NCI-H2029 treated with DMSO at 0.1 percent for 48 hours (cell line): ENCODE measurements at places on chromosomes 4 and X.

- no peak for DNase-seq
Measured at GRCh38 chrX:153689654-153690465, 2.1 kb downstream of the SLC6A8 start.

DNA sequence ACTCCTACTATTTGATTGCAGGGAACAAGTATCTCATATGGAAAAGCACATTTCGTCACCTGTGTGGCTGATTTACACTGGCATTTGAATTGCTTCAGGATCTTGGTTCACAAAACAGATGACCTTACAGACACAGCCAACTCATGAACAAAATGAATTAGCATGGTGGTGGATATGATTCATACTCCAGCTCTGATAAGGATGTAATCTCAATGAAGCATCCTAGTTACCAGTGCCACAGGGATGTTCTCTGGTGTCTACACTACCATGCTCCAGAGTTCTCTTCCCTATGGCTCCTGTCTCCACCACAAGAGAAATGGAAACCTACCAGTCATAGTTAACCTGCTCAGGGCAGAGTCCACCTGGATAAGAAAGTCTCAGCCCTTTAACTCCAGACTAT, 40.7 kb downstream of the TEC start:
- no peak for DNase-seq

DNA sequence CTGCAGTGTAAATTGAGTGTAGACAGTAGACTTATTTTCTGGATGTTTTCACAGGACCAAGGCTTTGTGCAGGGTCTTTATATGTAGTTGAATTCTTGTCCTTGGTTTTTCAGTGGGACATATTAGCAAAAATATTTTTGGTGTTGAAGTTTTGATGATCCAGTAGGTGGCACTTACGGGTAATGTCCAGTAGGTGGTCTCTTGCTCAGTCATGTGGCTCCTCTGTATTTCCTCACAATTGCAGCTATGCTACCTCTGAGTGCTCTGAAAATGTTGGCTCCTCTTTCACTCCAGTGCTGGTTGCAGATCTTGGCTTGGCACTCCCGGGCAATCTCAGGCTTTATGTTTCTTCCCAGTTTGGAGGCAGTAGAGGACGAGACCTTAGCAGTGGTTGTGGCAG, 419.8 kb upstream of the AMOT start:
- DNase-seq, result no peak

- DNase-seq, result no peak
Measured at GRCh38 chr4:102819588-102820365, 7.6 kb downstream of the UBE2D3 start.

- DNase-seq, result no peak
Measured at GRCh38 chr4:109233570-109233969, 68.9 kb downstream of the COL25A1 start.

DNA sequence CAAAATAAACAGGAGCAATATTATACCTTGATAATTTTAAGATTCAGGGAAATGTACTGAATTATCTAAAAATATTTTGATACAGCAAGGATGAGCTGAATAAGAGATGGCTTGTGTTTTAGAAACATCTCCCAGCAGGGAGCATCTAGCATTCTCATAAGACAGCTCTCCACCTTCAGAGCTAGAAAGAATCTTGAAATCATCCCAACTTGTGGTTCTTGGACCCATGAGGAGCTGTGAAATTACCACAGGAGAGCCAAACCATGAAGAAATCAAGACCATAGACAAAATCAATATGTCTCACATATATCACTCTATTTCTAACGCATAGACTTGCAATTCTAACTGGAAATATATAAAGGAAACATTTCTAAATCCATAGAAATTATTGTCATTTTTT, 210.6 kb upstream of the DKK2 start:
- no peak for DNase-seq

GRCh38 chrX:49191574-49192011, 5.4 kb upstream of the PRICKLE3 start:
- DNase-seq, result no peak

DNA sequence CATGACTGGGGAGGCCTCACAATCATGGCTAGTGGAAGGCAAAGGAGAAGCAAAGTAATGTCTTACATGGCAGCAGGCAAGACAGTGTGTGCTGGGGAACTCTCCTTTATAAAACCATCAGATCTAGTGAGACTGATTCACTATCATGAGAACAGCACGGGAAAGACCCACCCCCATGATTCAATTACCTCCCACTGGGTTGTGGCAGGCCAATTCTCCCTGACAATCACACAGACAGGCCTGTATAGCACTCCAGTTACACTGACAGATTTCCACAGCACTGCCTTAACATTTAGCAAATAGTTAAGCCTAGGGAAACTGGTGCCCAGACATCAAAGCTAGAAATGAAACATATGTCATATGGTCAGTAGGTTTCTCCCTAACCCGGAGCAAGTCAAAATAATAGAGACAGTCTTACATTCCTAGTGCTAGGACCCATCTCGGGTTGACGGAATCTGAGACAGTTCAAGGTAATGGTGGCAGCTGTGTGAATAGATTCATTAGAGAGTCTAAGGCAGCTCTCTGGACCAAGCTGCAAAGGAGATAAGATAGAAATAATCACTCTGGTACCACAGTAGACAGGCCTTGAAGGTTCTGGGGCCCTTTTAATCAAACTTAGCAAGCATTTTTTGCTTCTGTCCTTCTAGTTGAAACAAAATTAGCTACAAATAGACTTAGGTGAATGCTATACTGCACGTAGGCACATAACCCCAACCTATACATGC, 9.4 kb upstream of the HERC5 start:
- DNase-seq, result no peak

GRCh38 chr4:34039766-34040165, 2204.5 kb downstream of the ARAP2 start:
- no peak for DNase-seq

GRCh38 chrX:10526451-10526850, 93.9 kb downstream of the MID1 start:
- DNase-seq, result no peak

GRCh38 chr4:150591904-150592303, 10.0 kb downstream of the MAB21L2 start:
- no peak for DNase-seq

DNA sequence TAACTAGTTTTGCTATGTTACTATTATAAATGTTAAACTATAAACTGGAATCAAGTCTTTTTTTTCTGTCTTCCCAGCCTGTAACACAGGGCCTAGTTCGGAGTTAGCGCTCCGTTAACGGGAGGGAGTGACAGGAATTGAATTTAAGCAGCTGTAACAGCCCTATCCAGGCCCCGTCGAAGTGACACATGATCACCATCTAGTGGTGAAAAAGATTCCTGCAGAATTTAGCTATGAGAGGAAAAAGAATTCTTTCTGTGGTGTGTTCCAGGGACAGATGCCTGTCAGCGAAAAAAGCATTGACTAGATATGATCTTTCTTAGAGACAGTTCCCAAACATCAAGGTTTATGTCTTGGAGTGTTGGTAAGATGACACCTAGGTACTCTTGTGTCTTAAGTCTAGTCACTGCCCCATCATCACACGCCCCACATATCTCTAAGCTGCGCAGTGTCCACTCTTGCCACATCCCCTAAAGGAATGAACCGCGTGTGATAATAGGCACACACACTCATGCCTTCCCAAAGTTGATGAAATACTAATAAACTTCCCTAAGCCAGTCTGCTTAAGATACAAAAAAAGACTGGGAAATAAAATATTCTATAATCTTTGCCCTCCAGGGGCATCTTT, 2.1 kb downstream of the GAB3 start:
- no peak for DNase-seq

GRCh38 chrX:155262970-155263754, 1.1 kb downstream of the RAB39B start:
- DNase-seq, result no peak

GRCh38 chr4:98604723-98605122, 53.7 kb downstream of the TSPAN5 start:
- DNase-seq, result no peak

DNA sequence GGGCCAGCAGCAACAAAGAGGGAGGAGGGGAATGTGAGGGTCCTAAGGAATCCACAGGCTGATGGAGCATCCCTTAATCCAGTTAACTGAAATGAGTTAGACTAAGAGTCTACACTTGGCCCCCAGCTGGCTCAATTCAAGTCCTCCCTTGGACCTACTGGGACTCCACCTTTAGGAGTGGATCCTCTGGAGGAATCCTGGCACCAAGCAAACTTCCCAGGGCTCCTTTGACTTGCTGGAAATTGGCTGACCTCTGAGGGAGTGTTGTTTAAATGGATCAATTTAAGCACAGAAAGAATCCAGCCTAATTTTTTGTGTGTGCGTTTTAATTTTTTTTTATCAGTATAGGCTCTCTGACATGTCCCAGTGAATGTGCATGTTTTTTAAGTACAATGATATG, 114.7 kb downstream of the SHROOM3 start:
- no peak for DNase-seq

GRCh38 chr4:112201915-112202505, 29.6 kb upstream of the AP1AR start:
- no peak for DNase-seq

GRCh38 chrX:42276982-42277690, 353.8 kb upstream of the CASK start:
- no peak for DNase-seq

DNA sequence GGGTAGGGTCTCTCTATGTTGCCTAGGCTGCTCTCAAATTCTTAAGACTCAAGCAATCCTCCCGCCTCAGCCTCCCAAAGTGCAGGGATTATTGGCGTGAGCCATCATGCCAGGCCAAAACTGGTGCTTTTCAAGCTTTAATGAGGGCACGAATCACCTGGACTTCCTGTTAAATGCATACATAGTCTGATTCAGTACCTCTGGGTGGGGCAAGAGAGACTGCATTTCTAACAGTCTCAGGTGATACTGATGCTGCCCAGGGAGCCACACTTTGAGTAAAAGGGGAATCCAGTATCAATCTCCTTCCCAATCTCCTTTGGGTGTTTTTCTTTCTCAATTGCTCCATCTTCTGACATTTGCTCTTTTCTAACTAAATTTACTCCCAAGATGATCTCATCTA, 96.5 kb downstream of the SH3RF1 start:
- DNase-seq, result no peak

DNA sequence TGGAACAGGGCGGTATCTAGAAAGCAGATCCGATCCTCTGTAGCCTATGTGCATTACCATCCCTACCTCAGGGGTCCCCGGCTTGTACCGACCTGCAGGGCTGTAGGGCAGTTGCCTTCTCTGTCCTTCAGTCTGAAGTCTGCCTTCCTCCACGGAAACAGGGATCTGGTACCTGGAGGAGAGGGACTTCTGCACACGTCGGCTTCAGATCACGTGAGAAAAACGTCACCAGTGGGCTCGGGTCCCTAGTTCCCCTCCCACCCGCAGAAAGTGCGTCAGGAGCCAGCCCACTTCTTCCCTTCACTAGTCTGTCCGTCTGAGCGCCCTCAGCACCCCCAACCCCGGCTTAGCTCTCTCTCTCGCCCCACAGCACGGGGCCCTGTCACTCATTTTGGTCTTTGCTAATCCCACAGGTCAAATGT, at the start of gene TCEAL5:
TCEAL5 (minus strand) TSS at position 170 of the 422 bp plus-strand sequence. CDS start 2,187 bp downstream, outside the sequence.
- DNase-seq, result no peak

- DNase-seq, result no peak
Measured at GRCh38 chrX:153769865-153770600, 6.0 kb downstream of the PLXNB3 start.

DNA sequence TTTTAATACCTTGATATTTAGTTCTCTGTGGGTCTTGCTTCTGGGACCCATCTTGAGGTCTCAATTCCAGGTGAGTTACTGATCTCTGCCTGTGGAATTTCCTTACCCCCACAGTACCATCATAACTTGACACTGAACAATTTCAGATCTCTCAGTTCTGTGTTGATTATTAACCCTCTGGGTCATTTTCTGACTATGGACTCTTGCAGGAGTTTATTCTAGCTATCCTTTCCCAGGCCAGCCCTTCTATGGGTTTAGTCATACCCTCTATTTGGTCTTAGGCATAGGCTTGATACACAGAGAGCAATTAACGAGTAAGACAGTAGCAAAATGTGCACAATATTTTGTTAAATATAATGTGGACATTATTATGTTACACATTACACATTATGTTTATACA, 3.7 kb upstream of the SPARCL1 start:
- no peak for DNase-seq

- DNase-seq, result no peak
Measured at GRCh38 chrX:9562851-9563250, 98.0 kb downstream of the TBL1X start.

DNA sequence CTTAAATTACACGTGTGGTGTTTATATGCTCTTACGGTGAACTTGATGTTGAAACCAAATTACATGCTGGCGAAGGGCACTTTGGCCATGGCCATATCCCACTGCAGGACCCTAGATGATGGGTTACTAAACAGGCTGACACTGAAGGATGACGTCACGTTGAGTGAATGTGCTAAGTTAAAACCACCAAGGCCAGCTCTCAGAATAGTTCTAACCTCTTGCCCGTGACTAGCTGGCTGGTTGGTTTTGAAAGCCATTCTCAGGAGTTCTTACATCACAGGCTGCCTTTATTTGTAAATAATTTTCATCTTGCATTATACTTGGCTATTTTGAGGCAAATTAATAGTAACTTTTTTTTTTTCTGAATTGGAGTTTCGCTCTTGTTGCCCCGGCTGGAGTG, 41.3 kb upstream of the PHEX start:
- no peak for DNase-seq

- no peak for DNase-seq
Measured at GRCh38 chr4:138010639-138011038, 231.5 kb downstream of the SLC7A11 start.

DNA sequence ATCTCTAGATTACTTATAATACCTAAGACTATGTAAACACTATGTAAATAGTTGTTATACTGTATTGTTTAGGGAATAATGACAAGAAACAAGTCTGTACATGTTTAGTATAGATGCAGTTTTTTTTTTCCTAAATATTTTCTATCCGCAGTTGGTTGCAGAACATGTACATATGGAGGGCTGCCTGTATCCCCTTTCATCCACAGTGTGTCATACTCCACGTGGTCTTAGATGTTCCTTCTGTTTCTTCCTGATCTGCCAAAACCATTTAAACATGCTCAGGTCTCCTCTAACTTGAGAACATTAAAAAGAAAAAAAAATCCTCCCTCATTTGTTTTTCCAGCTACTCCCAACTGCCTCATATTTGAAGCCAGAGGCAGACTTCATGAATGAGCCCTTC, 14.0 kb downstream of the OCIAD1 start:
- no peak for DNase-seq

DNA sequence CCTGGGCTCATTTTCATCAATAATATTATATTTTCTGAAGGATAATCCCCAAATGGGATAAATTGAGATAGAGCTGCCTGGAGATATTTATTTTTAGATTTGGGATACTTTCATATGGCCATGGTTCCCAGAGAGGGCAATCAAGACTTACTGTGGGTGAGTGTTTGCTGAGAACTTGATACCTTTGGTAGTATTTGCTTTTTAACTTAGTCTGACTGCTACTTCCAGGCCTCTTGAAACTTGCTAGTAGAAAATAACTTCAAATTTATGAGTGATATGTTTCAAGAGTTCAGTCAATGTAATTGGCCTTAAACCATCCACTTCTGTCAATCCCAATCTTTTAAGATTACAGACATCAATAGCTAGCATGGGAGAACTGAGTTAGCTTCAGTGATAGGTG, 181.6 kb upstream of the POU3F4 start:
- no peak for DNase-seq
